ENCODE measurements at places on chromosomes 3 and 15. TPM values are rescaled to one million over a fixed set of nuclear protein-coding genes. Genes with fewer than 3 reads are reported as not detected.

DNA sequence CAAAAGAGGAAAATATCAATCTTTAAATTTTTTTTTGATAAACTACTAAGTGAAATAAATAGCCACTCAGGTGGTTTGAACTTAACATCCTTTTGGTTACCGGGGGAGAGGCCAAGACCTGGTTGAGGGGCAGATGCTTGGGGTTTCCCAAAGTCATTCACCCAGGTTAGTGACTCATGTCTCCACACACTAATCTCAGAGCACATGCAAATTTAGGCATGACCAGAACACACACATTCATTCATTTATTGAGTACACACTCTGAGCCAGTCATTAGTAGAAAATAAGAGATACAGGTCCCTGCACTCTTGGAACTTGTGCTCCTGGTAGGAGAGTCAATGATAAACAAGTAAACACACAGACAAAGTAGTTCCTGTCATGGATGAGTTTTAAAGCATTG is 7.3 kb downstream of the ILDR1 start:
- DNase-seq, result no peak

- no peak for DNase-seq
These were observed 99.2 kb upstream of the TMC3 start for GRCh38 chr15:81473177-81473576.

- peak; percentile 20 for DNase-seq
These were observed 134.9 kb downstream of the GAP43 start for GRCh38 chr3:115758076-115758763.

DNA sequence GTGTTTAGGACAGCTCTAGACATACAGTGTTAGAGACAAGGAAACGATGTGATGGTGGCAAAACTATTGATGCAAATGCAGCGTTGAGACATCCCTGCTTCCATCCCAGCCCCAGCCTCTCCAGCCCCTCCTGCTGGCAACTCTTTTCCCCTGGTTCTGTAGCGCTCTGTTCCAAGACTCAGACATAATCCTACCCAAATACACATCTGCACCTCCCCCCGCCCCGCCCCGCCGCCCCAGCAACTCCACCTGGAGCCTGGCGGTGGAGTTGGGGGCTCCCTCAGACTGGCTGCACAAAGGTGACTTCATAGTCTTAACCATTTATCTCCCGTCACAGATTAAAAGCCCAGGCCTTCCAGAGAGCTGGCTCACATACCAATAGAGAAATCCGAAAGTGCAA is 7.2 kb upstream of the SEC22A start:
- DNase-seq, result no peak

- DNase-seq, result no peak
These were observed 6.2 kb downstream of the STIMATE start for GRCh38 chr3:52891164-52891563.

GRCh38 chr3:168048414-168049330 is 47.1 kb downstream of the GOLIM4 start:
- DNase-seq, result no peak

DNA sequence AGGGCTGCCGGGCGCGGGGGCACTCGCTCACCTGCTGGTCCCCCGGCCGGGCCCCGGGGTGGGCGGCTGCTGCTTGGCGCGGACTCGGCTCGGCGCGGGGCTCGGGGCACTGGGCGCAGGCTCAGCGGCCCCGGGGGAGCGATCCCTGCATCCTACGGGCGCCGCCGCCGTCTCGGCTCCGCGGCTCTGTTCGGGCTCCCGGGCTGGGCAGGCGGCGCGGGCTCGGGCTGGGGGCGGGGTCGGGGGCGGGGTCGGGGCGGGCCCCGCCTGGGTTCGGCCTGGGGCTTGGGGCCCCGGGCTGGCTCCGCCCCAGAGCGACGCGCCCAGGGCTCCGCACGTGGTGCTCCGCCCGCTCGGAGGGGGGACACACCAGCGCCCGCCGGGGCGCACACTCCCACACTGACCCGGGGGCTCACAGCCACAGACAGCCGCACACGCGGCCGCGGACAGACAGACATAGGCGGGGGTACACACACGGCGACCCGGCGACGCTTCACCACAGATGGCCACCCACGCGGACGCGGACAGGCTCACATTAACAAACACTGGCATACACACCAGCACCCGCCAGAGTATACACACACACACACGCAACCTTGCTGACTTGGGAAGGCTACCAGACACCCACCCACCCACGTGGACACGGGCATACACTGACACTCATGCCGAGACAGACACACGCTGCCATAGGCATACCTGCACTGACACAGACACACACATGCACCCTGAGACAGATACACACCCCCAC is at the start of gene SCN5A:
TSS of gene SCN5A (minus strand) at position 188 of the 748 bp plus-strand sequence. CDS start 16,380 bp downstream, outside the sequence.
- DNase-seq, result no peak

DNA sequence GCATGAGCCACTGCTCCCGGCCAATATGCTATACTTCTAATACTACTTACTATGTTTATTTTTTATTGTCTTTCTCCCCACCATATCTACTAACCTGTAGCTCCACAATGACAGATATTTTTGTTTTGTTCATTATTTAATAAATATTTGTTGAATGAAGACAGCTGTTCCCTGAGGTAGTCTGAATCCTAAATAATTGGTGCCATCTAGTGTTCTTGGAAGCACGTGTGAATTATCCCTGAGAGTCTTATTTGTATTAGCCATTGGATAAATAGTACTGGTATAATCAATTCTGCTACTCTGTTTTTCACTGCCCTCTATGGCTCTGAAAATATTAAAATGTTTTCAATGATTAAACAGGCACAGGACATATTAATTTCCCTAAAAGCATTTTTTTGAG is 5.6 kb upstream of the APPL1 start:
- DNase-seq, result peak; percentile 18

- DNase-seq, result peak; percentile 46
These were observed 32.4 kb downstream of the CDAN1 start for GRCh38 chr15:42704492-42704926.

GRCh38 chr15:92749216-92749615 is 93.6 kb upstream of the FAM174B start:
- no peak for DNase-seq

- peak; percentile 97 for DNase-seq
These were observed 25.6 kb downstream of the GYG1 start for GRCh38 chr3:149016669-149017541.

GRCh38 chr3:144031938-144032337 is 60.3 kb downstream of the DIPK2A start:
- DNase-seq, result peak; percentile 16

GRCh38 chr3:155110996-155111901 is 31.1 kb downstream of the MME start:
- no peak for DNase-seq

GPR15 gene
- not detected for total RNA-seq

TMC3 gene
- total RNA-seq, result 0.22 TPM

SEMA3F gene
- 6.6 TPM for total RNA-seq

CYP8B1 gene
- not detected for total RNA-seq

CAMK2N2 gene
- 2.6 TPM for total RNA-seq

ATP6V1A gene
- 129 TPM for total RNA-seq

ARHGEF26 gene
- 1.7 TPM for total RNA-seq

TRIM42 gene
- total RNA-seq, result not detected

ECE2 gene
- not detected for total RNA-seq

MAP6D1 gene
- total RNA-seq, result 4.6 TPM
